GM13977 (cell line): ENCODE measurements at places on chromosomes 11 and 22.
A peak's percentile ranks its signal among the peaks of the same experiment; 100 is the strongest.

DNA sequence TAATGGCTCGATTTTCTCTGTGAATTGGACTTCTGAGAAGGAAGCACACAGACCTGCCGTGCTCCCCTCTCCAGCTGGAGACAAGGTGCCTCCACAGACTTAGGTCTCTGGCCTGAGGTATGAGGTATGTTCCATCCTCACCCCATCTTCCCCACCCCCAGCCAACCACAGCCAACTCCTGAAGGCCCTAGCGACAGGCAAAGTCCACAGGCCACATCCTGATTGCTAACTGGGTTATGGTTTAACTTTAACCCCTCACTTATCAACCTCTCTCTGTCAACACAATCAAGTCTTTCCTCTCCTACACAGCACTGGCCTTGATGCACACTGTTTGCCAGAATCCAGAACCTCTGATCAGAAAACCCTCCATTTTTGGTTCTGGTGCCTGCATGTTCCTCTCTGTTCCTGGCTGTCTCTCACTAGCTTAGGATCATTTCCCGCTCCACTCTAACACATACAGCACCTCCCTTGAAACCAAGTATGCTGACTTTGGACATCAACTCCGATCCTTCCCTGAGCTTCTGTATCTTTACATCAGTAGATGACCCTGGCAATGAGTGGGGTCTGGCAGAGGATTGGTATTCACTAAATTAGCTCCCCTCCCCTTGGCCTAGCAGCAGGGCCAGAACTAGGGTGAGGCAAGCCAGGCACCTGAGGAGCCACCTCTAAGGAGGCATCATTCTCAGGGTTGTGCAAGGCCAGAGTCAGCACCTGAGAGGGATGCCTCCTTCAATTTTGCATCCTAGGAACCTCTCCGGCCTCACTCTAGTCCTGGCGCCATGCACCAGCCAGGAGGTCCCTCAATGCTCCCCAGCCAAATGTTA, 22.0 kb downstream of the JAML start:
- DNase-seq, result no peak

- DNase-seq, result no peak
Observed at GRCh38 chr11:86335131-86335767, 33.2 kb downstream of the HIKESHI start.

- DNase-seq, result peak; percentile 20
Observed at GRCh38 chr11:2213890-2214526, 42.4 kb upstream of the TH start.

GRCh38 chr22:43142880-43143562, at the start of gene MCAT:
Gene MCAT (minus strand): TSS chr22:43143398. CDS start chr22:43143348, 50 bp downstream.
- peak; percentile 94 for DNase-seq

GRCh38 chr11:65973439-65974110, 12.0 kb downstream of the SART1 start:
- no peak for DNase-seq

GRCh38 chr22:29139965-29140782, 65.5 kb upstream of the EMID1 start:
- no peak for DNase-seq

DNA sequence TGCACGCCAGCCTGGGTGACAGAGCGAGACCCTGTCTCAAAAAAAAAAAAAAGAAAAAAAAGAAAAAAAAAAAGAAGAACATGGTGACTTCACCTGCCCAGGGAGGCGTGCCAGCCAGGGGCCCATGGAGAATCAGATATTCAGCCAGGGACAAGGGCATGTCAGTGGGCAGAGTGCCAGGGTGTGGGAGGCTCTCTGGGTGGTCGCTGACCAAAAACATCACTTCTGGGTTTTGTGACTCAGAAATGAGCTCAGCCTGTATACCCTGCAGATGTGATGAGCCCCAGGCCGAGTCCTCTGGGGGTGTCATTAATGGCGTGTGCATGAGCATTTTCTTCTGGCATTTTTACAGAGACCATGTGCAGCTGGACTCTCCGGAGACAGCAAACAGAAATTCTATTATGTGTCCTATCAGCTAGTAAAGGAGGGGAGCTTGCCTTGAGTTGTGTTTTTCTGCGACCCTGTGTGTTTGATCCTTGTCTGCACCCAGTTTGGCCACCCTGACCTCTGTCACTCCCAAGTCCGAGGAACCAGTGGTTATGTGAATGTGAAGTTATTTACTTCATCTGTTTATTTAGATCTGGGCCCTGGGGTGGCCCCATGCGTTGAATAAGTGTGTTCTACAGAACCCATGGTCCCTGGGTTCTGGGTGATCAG, 53.6 kb downstream of the BCR start:
- DNase-seq, result no peak

- no peak for DNase-seq
Observed at GRCh38 chr11:117442869-117443239, 115.2 kb downstream of the CEP164 start.

- DNase-seq, result no peak
Observed at GRCh38 chr22:25722626-25723025, 19.4 kb upstream of the MYO18B start.

GRCh38 chr22:25956801-25957200, 212.5 kb upstream of the SEZ6L start:
- DNase-seq, result no peak

- DNase-seq, result no peak
Observed at GRCh38 chr11:13000721-13001120, 8.4 kb upstream of the RASSF10 start.

DNA sequence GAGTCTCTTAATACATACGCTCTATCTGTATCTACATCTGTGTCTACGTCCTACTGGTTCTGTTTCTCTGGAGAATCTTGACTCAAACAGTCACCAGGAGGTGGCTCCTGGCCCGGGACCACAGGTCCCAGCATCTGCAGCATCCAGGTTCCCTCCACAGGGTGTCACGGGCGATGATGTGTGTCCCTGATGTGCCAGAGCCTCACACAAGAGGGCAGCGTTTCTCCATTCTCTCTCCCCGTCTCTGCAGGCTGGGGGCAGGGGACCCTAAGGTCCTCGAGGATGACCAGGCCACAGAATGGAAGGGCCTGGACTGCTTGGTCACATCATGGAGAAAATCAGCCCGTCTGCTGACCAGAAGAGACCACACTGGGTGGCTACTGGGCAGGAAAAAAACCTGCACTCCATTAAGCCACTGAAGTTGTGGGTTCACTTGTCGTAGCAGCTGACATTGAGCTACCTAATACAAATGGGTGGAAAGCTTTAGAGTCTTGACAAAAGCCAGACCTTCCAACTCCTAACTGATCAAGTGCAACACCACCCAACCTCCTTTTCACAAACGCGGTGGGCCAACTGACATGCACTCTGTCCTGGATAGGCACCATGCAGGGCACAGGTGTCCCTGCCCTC, 392.5 kb downstream of the CTTN start:
- DNase-seq, result no peak

DNA sequence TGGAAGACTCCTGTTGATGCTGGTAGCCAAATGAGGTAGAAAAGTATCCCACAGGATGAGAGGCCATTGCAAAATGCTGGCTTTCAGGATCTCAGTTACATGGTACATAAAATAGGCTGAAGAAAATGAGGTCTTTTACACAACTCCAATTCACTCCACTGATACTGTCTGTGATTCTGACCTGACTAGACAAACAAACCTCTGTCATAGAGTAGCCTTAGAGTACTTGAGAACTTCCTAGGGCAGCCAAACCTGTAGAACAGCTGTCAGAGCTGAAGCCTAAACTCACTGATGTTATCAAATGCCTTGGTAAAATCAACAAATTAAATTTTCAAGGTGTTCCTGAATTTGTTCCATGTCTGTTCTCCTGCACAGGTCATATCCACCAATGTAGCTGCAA, 26.2 kb upstream of the POGLUT3 start:
- no peak for DNase-seq

DNA sequence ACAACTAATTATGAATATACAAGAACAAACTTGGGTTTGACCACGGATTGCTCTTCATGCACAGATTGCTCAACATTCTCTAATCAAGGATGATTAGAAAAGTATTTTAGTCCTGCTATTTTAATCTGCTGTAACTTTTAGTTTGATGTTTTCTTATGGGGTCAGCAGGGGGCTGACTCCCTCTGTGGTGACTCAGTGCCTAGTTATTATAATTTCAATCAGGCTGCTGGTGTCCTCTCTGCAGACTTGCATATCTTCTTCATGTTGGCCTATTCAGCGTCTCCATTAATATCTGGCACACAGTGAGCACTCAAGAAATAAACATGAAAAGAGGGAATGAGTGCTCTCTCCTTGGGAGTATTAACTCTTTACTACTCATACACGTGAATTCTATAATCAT, 223.8 kb upstream of the DDI1 start:
- no peak for DNase-seq

DNA sequence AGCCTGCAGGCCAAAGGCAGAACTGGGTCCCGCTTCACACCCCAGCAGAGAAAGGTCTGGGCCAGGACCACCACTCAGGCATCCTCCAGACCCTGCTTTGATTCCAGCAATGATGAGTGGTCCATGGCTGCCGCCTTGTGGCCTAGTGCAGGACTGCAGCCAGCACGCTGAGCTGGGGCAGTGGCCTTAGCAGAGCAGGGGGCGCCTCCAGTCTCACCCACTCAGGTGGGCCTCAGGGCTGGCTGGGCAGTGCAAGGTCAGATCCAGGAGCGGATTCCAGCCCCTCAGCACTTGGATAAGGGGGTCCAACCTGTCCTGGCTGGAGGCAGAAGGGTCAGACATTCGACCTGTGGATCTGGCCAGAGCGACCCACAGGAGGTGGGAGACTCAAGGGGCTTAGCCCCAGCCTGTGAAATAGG, 9.6 kb upstream of the PDE2A start:
- peak; percentile 88 for DNase-seq

DNA sequence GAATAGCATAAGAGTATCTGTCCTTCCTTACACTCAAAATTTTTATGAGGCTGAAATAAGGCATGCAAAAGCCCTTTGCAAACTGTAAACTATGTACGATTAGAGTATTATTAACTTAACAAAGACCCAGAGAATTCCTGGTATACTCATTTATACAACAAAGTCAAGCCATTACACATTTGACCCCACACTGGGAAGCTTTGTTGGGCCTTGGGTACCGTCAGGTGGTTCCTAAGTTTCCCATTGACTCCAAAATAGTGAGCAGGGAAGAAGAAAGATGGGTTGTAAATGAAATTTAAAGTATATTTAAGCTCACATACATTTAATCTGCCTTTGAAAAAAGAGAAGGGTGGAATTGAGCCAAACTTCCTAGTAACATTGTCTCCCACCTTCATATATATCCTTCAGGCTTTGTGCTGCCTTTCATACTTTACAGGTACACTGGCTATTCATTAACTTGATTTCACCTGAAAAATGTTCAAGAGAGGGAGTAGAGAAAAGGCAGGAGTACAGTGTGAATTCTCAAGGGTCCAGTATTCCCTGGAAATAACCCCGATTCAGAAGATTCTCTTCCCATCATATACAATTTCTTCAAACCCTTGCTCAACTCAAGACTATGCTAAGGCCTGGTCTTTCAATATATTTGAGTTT, 68.6 kb downstream of the SOX6 start:
- DNase-seq, result no peak

- DNase-seq, result peak; percentile 67
Observed at GRCh38 chr11:116073854-116074837, 569.9 kb upstream of the CADM1 start.

GRCh38 chr22:32628628-32629572, 154.3 kb downstream of the FBXO7 start:
- no peak for DNase-seq

DNA sequence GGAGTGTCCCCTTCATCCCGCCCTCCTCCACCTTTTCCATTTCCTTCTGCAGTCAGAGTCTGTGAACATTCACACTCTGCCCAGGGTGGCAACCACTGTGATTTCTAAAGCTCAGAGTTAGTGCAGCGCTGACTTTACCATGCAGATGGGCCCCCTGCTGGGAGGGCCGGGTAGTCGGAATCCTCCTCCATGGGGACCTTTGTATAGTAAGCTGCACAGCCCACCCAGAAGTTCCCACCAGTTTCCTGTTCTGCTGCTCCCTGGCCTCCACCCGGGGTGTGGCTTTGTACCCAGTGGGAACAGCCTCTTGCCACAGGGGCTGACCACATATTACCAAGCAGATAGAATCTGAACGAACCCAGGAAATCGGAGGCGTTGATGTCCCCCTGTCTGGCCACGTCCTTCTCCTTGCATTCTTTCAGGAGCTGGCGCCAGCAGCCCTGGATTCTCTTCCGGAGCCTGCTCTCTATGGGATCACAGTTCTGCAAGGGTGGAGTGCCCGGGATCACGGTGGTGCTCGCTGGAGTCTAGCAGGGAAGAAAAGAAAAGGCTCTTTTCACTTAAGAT, 125.3 kb downstream of the MPPED1 start:
- no peak for DNase-seq

DNA sequence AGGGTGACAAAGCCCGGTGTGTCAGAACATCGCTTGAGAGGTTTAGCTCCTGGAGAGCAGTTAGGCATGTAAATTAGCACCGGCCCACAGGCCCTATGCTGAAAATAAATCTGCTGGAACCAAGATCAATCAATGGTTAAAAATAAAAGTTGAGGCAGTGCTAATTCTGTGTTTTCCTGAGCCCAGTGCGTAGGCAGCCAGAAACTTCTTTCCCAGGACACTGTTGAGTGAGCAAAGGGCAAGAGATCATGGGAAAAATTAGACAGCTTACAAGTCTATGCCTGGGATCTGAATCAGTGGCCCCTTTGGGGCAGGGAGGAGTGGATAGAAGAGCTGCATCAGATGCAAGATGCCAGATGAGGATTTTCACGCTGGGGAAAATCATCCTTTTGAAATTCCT, 539.2 kb downstream of the BUD13 start:
- DNase-seq, result no peak

DNA sequence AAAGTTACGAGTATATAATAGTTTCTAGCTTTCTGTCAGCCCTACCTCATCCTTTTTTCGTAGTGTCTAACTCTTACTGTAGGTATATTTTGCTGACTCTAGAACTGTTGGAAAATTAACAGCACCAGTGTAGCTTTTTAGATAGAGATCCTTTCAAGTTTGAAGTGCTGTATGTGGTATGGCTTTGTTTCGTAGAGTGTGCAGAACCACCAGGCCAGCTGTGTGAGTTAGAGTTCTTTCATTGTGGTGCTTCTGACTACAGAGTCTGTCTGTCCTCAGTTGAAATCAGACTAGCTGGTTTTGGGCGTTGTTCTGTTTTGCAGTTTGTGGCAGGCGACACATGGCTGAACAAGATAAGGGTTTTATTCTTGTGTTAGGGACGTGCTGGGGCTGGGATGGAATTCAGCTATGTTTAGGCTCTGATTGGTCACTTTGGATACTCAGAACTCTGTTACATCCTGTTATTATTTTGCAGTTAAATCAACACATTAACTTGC, 3.2 kb downstream of the ARHGEF12 start:
- no peak for DNase-seq

GRCh38 chr22:30335236-30335635, 8.5 kb upstream of the TBC1D10A start:
- DNase-seq, result no peak

GRCh38 chr22:25027959-25028840, 75.7 kb downstream of the KIAA1671 start:
- DNase-seq, result no peak

GRCh38 chr11:134022748-134023147, 46.1 kb upstream of the JAM3 start:
- no peak for DNase-seq

- no peak for DNase-seq
Observed at GRCh38 chr11:114027391-114027790, 32.1 kb upstream of the ZBTB16 start.

GRCh38 chr11:69934861-69935494, 115.8 kb upstream of the FGF3 start:
- no peak for DNase-seq

- DNase-seq, result no peak
Observed at GRCh38 chr11:37595845-37596244, 997.8 kb upstream of the RAG2 start.
